ENCODE measurements at places on chromosomes 6 and 20.
A peak's percentile ranks its signal among the peaks of the same experiment; 100 is the strongest.

DNA sequence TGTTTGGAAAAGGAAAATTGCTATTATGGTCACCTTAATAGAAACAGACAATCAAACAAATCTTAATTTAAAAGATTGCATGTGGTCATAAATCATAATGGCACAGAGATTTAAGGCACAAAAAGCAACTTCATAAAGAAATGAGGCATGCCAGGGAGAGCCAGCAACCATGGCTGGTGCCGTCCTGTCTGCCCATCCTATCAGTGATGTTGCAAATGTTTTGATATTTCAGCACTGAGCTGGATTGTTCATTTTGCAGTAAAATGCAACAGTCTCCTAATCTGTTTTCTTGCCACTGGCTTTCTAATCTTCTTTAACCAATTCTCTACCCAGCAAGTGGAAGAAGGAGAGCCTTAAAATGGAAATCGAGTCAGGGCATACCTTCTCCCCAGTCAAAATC lies 249.8 kb downstream of the SAMD5 start:
- DNase-seq: peak; percentile 5

GRCh38 chr6:125469915-125470314 lies 168.1 kb upstream of the HDDC2 start:
- DNase-seq: peak; percentile 4

GRCh38 chr6:39417440-39417839 lies 94.9 kb upstream of the KCNK16 start:
- DNase-seq: no peak

DNA sequence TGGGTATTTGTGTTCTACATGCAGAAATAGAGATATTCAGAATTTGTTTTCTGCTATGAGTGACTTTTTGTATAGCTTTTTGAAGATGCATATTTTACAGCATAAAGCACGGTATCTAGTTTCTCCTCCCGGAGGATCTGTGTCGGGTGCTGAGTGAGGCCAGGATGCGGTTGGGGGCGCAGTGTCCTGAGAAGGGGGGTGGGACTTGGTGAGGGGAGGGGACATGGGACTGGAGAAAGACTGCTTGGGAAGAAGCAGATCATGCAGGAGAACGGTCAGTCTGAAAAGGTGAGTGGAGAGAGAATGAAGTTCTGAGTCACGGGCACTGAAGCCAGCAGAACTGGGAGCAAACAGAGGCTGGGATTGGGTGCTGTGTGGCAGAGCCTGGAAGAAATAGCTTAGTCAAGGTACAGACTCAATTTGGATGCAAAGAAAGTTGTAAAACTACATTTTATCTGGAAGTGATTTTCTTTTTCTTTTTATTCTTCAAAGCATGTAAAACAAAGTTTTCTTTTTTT lies 44.0 kb downstream of the STX11 start:
- DNase-seq: no peak

GRCh38 chr6:132964868-132965382 lies 150.6 kb downstream of the RPS12 start:
- DNase-seq: no peak

DNA sequence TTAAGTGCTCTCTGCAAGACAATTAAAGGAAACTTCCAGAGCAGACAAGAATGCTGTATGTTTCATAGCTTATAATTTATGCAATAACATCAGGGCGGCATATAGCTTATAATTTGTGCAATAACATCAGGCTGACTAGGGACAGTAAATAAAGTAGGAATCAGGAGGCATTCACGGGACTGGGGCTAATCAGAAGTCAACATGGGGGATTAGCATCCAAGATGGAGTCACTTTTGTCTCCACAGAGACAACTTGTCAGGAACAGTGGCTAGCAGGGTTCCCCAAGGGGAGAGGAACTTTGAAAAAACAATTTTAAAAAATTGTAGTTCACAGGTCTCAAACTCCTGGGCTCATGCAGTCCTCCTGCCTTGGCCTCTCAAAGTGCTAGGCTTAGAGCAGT lies 3.3 kb upstream of the ZNF341 start:
- DNase-seq: no peak

DNA sequence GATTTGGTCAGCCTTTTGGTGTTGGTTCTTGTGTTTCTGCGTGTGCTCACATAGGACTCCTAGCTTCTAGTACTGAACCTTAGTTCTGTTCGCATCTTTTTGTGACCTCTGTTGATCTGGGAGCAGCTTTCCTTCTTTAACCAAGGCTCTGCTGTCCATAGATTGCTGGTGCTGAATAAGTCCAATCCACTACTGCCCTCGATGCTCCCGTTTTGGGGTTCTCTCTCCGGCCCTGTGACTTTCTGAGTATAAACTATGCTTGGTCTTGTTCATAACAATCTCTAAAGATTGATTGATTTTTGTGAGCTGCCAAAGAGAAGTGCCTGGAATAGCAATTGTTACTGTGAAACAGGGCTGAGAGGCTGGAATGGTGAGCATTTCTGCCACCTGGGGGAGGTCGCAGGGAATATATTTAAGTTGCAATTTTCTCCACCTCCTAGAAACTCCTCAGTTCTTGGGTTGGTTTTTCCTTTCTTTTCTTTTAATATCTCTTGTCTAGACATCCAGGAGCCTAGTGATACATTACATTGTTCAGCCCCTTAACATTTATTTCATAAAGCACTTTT lies 422.9 kb upstream of the CHD6 start:
- no peak for DNase-seq

- DNase-seq: no peak
These were observed 150.1 kb downstream of the DOK5 start for GRCh38 chr20:54625497-54625896.

- peak; percentile 94 for DNase-seq
These were observed 511.2 kb upstream of the JARID2 start for GRCh38 chr6:14734416-14735340.
